Iris pigment epithelial cell (primary cell): ENCODE measurements at places on chromosomes 5 and 9.

- peak; percentile 62 for DNase-seq
Observed at GRCh38 chr5:138869763-138870500, 5.2 kb downstream of the LRRTM2 start.

- DNase-seq: no peak
Observed at GRCh38 chr5:10753178-10753577, 7.9 kb downstream of the DAP start.

DNA sequence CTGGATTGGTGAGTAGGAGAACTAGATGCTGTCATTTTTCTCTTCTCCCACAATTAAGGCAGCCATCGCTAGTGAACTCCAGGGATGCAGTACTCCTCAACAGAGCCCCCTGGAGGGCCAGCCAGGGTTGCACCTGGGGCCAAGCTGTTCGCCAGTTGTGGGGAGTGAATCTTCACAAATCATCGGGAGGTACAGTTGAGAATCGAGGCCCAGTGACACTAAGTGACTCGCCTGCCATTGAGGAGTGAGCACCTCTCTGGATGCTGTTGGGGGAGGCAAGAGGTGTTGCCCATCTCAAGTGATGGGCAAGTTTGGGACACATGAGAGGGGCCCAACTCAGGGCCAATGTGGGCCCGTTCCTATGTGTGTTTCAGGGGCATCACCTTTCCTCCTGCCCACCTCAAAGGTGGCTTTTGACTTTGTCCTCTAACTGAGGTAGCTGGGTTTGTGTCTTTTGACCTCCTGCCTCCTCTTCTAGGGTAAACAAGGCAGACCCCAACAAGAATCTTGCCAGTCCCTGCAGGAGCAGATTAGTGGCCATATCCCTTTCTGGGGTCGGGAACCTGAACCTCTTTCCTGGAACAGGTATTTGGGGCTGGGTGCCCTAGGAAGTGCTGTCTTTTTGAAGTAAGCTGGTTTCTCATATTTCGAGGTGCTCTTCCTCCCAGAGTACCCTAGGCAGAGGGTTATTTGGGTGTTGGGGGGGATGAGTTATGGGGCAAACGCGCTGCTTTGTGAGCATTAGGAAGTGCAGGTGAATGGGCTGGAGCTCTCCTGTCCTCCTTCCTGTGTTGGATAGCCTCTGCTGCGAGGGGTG lies 181.2 kb downstream of the MACROH2A1 start:
- DNase-seq: no peak

DNA sequence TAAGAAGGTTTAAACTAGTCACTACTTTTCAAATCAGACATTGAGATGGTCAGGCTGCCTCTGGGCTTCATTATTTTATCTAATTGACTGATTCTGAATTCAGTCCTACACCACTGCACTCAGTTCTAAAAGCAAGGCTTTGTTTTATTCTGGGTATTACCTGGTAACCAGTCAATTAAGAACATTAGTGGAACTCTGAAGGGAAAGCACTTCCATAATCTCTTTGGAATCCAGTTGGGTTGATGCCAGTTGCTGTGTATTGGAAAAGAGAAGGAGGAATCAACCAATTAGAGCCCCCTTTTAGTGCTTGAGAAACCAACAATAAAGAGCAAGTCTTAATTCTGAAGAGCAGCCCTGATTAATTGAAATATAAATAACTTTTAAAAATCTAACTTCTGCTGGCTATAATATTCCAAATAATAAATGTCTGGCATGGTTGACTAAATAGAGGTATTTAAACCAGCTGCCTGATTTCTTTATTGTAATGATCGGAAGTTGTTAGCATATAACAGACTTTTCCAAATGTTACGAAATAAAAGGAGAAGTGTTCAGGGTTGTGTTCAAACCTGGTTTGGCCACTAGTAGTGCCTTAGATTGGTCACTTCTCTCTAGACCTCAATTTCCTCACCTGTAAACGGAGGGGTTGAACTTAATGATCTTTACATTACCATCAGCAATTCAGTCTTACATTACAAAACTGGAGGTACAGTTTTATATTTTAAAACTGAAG lies 32.0 kb downstream of the CPEB4 start:
- DNase-seq: peak; percentile 33

DNA sequence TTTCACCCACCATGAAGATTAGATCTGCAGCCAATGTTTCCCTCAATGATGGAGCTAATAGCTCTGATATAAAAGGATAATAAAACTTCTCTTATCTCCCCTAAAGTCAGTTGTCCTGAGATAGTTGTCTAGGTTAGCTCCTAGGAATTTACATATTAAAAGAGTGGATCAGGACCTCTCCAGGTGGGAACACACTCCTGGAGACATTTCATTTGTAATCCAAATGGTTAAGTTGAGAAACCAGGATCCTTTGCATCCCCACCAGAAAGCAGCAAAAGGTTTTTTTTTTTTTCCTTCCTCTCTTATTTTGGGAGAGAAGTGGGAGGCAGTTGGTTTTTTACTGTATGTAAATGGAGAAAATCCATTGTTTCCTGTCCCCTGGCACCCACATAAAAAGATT lies 182.5 kb upstream of the FBXL17 start:
- no peak for DNase-seq

DNA sequence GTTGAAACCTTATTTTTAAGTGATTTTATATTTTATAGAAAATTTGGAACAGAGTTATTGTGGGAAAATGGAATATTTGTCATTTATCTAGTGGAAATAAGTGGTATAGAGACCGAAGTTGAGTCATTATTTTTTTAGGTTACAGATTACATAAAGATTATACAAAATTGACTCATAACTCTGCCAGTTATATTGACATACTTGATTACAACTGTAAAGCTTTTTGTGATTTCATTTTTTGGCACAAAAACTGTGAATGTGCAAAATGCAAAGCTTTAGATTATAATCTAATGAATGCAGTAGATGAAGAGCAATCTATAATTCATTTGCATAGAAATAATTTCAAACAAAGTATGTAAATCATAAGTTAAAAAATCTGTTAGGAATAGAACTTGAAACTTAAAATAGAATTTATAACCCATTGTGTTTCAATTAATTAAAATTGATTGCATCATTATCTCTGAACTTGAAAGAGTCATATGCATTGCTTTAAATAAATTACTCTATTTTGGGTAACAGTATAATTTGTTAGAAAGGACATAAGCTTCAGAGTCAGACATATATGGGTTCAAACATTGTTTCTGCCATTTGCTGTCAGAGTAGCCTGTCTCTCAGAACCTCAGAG lies 280.4 kb downstream of the FER start:
- no peak for DNase-seq

GRCh38 chr5:9405196-9405754 lies 140.6 kb downstream of the SEMA5A start:
- no peak for DNase-seq

GRCh38 chr5:143593723-143594122 lies 190.2 kb upstream of the NR3C1 start:
- no peak for DNase-seq

DNA sequence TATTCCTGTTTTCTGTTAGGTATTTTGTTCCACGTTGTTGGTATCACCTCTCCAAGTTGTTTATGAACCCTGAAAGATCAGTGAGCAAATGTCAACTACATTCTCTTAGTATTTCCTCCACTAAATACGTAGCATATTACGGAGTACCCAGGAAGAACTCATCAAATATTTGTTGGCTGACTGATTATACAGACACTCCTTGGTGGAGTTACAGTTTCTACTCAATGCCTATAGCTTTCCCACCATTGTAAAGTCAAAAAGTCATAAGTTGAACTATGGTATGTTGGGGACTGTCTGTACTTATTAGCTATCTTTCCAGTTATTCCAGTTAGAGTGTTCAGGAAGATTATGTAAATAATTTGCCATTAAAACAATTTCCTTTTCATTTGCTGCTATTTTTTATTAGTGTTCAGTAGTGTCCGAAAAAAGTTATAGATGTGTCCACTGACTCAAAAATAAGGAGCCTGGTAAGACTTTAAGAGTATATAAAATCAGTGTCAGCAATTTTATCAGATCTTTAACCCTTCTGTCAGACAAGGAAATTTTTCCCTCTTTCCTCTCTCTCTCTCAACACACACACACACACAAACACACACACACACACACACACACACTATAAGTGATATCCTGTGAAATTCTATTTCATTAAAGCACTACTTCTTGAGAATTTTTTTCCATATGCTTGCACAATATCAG lies 6.8 kb upstream of the APBA1 start:
- DNase-seq: peak; percentile 36

GRCh38 chr9:82920154-82920553 lies 142.8 kb downstream of the RASEF start:
- no peak for DNase-seq

DNA sequence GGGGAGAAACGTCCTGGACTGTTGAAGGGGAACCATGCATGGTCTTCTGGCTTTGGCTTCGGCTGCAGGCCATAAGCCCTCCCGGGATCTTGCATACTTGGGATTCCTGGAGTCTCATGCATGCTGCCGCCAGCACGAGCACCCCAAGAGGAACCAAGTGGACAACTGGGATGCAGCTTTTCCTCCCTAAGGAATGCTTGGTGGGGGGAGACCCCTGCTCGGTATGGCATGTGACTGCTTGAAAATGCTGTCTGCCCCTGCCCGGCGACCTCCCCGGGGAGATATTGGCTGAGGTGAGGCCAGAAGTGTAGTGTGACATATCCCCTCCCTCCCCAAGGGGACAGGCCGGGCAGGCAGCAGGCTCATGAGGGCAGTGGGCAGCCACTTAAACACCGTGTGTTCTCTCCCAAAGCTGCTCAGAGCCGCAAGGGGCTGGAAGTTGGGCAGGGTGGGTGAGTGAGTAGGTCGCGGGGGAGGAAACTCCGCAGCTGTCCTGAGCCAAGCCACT lies 15.7 kb downstream of the TMEM171 start:
- DNase-seq: no peak

GRCh38 chr9:100186356-100186755 lies 87.3 kb downstream of the INVS start:
- DNase-seq: no peak

- DNase-seq: no peak
Observed at GRCh38 chr9:122453677-122454135, 24.0 kb downstream of the OR1J1 start.

DNA sequence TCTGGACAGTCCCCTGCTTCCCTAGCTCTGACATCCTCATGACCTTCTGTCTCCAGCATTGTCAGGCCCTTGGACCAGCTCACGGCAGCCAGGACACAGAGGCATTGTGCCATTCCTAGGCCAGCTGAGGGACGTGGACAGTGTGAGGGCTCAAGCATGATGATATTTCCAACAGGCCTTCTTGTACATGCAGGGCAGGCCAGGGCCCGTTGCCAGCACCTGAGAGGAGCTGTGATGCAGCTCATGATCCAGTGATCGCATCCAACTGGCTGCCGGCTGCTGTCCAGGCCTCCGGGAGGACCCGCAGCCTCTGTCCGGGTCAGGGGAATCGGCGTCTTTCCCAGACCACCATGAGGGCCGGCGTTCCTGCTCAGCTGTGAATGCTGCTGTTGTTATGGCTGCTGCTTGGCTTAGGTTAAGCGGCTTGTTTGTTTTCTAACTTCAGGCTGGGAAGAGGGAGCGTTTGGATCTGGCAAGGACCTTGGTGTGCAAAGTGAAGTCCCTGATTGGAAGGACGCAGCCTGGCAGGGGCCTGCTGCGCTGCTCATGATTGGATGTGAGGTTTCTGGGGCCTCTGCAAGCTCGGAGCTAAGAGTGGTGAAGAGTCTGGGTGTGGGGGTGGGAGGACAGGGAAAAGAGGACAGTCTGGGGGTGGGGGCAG lies 53.8 kb downstream of the PDZD2 start:
- no peak for DNase-seq

DNA sequence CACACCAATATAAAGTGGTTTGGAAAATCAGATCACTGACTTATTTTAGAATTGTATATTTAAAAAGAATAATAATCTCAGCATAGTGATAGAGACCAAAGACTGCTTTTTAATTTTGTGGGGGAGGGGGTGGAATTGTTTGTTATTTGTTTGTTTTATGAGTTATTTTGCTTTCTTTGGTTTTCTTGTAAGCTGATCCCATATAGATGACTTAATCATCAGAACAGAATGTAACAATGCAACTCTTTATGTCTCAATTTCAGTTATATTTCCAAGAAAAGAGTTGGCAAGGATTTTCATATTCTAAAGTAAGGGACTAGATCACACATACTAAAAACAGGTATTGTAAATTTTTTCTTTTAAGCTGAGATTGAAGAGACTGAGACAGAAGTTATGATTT lies 984.9 kb downstream of the TLE4 start:
- peak; percentile 73 for DNase-seq

- DNase-seq: peak; percentile 69
Observed at GRCh38 chr9:88953381-88954029, 37.8 kb upstream of the S1PR3 start.

DNA sequence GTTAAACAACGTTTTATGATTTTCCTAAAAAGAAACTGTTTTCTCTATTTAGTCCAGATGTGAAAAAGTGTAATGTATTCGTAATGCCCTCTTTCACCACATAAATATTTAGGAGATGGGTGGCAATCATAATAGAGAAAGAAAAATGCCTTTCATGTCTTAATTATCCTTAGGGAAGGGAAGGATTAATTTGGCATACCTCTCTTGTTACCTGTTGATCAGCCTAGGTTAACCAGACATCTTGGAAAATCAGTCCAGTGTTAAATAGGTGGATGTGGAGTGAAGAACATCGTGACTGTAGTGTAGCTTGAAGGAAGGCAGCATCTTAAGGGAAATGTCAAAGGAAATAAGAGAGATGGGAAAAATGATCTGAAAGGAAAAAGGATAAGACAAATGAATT lies 76.2 kb downstream of the NNT start:
- DNase-seq: no peak

- DNase-seq: no peak
Observed at GRCh38 chr5:347712-348284, 26.3 kb downstream of the AHRR start.

GRCh38 chr5:150461231-150461630 lies 11.7 kb upstream of the RPS14 start:
- DNase-seq: no peak

DNA sequence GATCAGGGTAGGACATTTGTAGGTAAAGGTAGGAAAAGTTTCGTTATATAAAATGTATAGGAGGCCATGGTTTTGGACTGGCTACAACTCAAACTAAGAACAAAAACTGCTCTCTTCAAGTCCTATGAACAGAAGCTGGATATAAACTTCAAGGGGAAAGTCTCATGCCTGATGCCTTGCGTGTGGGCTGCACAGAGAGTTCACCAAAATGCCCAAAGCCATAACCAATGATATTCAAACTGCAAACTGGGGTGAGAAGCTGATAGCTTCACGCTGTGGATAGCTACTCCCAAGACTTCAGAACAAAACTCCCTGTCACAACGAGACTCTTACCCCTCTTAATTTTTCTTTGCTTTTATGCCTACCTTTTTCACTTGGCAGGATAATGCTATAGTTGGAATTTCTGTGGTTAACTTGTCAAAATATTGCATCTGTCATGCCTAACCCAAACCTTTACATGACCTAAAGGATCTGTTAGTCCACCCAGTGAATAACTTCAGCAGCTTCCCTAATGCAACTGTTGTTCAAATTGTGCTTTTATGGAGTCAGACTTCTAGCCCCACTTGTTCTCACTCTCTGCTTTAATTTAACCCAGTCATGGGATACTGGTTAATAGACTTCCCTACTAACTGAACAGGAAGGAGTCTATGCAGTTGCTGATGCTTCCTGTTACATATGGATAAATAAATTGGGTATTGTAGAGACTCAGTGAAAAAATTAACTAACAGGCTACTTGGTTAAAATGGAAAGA lies 71.9 kb downstream of the SFXN1 start:
- no peak for DNase-seq

GRCh38 chr5:92704590-92704989 lies 876.4 kb downstream of the NR2F1-AS1 start:
- DNase-seq: no peak
